Heart right ventricle (tissue), 16 donors: ENCODE measurements at places on chromosomes 4 and X. TPM values are rescaled to one million over a fixed set of nuclear protein-coding genes. Genes with fewer than 3 reads are reported as not detected.

GRCh38 chr4:61275241-61275640, 75.1 kb downstream of the ADGRL3 start:
- DNase-seq, result no peak
- H3K27me3 ChIP-seq, result no peaks in the 10 kb centered on the region
- no peak overlapping the region for H3K4me3 ChIP-seq
- no peaks in the 10 kb centered on the region for H3K36me3 ChIP-seq
- no peak overlapping the region for H3K27ac ChIP-seq

- no peaks in the 10 kb centered on the region for H3K36me3 ChIP-seq
- H3K4me3 ChIP-seq, result no peak overlapping the region
- H3K4me1 ChIP-seq, result peaks cover 6% of the 10 kb centered on the region
- no peak for DNase-seq
- H3K27ac ChIP-seq, result no peak overlapping the region
Measured at GRCh38 chr4:38717604-38718003, 53.6 kb downstream of the KLF3 start.

GRCh38 chr4:139684351-139684750, 18.7 kb downstream of the MGST2 start:
- H3K4me3 ChIP-seq, result no peak overlapping the region
- no peak overlapping the region for H3K27ac ChIP-seq
- H3K4me1 ChIP-seq, result peaks cover 19% of the 10 kb centered on the region

DNA sequence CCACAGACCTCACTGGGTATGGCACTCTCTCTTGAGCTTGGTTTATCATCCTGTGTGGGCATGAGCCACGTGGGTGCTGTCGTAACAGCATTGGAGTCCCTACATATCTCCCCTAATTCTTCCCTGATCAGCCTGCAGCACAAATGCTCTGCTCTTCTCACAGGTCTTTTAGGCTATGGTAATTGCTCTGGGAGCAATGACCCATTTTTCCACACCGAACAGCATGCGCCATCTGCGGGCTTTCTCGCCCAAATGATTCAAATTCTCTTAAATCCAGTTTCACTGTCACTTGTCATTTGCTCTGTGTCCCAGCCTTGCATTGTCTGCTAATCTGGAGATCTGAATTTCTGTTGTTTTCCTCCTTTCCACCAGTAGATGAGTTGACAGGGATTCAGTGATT, 48.9 kb upstream of the GATB start:
- no peaks in the 10 kb centered on the region for H3K27me3 ChIP-seq
- no peak overlapping the region for H3K4me3 ChIP-seq
- H3K27ac ChIP-seq, result no peak overlapping the region
- no peak for DNase-seq
- peaks cover 14% of the 10 kb centered on the region for H3K4me1 ChIP-seq
- no peaks in the 10 kb centered on the region for H3K36me3 ChIP-seq

DNA sequence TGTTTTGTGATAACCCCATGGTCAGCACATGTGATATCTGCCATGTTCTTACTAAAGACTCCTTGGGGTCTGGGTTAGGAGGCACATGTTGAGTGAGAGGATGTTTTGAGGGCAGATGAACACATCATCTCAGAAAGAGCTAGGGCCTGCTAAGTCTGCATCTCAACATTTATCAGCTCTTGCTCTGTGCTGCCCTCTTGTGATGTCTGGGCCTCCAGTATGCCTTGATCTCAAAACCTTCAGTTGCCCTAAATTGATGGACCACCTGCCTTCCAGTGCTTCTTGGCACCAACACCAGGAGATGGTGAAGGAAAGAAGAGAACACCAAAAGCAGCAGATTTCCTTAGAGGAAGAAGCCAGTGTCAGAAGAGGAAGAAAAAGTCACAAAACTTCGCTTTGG, 22.5 kb downstream of the MID1 start:
- peak overlapping the region; percentile 48 for H3K27ac ChIP-seq
- no peaks in the 10 kb centered on the region for H3K4me1 ChIP-seq
- no peaks in the 10 kb centered on the region for H3K27me3 ChIP-seq
- no peaks in the 10 kb centered on the region for H3K36me3 ChIP-seq

DNA sequence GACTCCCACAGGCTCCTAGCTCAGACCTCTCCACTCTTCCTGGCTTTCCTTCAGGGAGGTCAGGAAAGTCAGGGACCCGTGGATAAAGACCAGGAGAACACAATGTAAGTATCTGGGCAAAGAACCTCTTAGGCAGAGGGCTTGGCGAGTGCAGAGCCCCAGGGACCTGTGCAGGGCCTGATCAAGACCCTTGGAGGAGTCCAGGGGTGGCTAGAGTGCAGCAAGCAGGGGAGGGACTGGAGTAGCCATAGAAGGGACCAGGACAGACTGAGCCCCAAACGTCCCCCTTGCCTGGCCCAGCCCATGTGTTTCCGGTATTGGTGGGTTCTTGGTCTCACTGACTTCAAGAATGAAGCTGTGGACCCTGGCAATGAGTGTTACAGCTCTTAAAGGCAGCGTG, 5.9 kb upstream of the TNIP2 start:
- no peak overlapping the region for H3K4me3 ChIP-seq
- H3K36me3 ChIP-seq, result no peaks in the 10 kb centered on the region
- no peaks in the 10 kb centered on the region for H3K4me1 ChIP-seq
- H3K27me3 ChIP-seq, result no peaks in the 10 kb centered on the region
- no peak for DNase-seq

GRCh38 chr4:5798462-5798861, 87.5 kb downstream of the EVC start:
- DNase-seq, result peak; percentile 52
- no peak overlapping the region for H3K27ac ChIP-seq
- no peak overlapping the region for H3K4me3 ChIP-seq
- H3K36me3 ChIP-seq, result no peaks in the 10 kb centered on the region
- no peaks in the 10 kb centered on the region for H3K27me3 ChIP-seq
- no peaks in the 10 kb centered on the region for H3K4me1 ChIP-seq

DNA sequence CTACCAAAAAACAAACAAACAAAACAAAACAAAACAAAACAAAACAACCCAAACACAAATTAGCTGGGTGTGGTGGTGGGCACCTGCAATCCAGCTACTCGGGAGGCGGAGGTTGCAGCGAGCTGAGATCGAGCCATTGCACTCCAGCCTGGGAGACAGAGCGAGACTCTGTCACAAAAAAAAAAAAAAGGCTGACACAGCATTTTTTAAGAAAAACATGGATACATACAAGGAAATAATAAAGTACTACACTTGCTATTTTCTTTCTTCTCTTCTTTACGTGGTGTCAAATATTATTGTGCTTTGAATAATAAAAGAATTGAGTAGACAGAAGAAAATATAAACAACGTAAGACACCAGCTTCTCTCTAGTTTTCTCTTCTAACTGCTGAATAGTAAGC, 73.9 kb downstream of the TEX11 start:
- H3K4me3 ChIP-seq, result no peak overlapping the region
- H3K27me3 ChIP-seq, result no peaks in the 10 kb centered on the region
- H3K27ac ChIP-seq, result no peak overlapping the region
- no peak for DNase-seq

DNA sequence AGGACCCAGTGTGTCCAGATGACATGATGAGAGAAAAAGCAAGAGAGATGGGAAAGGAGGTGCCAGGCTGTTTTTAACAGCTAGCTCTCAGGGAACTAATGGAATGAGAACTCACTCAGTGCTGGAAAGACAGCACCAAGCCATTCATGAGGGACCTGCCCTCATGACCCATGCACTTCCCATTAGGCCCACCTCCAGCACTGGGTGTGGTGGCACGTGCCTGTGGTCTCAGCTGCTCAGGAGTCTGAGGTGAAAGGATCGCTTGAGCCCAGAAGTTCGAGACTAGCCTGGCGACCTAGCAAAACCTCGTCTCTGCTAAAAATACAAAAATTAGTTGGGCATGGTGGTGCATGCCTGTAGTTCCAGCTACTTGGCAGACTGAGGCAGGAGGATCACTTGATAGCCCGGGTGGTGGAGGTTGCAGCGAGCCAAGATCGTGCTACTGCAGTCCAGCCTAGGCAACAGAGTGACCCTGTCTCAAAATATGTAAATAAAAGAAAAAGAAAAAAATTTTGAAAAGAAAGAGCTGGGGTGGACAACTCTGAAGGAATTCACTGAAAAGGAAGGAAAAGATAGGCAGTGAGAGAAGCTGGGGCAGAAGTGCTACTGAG, 50.9 kb downstream of the FAM193A start:
- H3K4me3 ChIP-seq, result no peak overlapping the region
- H3K4me1 ChIP-seq, result peaks cover 66% of the 10 kb centered on the region
- H3K27ac ChIP-seq, result no peak overlapping the region
- no peaks in the 10 kb centered on the region for H3K36me3 ChIP-seq
- DNase-seq, result no peak
- no peaks in the 10 kb centered on the region for H3K27me3 ChIP-seq

GRCh38 chr4:33714971-33715370, 2529.3 kb downstream of the ARAP2 start:
- no peak overlapping the region for H3K4me3 ChIP-seq
- no peaks in the 10 kb centered on the region for H3K27me3 ChIP-seq
- no peaks in the 10 kb centered on the region for H3K36me3 ChIP-seq

Gene PCDH18
- 7.4 TPM for total RNA-seq

Gene PDLIM5
- 1,312 TPM for total RNA-seq

Gene GPR82
- total RNA-seq, result not detected

Gene PSAPL1
- 0.05 TPM for total RNA-seq

Gene DCAF8L2
- not detected for total RNA-seq

Gene UNC5C
- 1.2 TPM for total RNA-seq
